ENCODE measurements at places on chromosomes 16 and 17.

GRCh38 chr16:30923554-30924075 lies at the start of gene FBXL19:
Gene FBXL19 (plus strand): TSS chr16:30923572. CDS start chr16:30925755, 2,183 bp downstream.
- no peak for DNase-seq

DNA sequence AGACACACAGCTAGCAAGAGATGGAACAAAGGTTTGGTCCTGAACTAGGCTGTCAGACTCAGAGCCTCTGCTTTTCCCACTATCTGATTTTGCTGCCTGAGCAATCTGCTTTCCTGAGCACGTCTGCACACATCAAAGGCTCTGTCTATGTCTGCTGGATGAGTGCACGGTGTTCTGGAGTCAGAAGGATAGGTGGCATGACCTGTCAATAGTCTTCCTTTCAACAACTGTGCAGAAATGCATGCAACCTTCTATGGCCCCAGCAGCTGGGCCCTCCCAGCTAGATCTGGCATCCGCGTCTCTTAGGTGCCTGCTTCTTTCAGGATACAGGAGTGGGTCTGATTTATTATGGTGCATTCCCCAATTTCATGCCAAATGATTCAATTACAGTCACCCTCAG lies 138.3 kb downstream of the UTP18 start:
- no peak for DNase-seq

DNA sequence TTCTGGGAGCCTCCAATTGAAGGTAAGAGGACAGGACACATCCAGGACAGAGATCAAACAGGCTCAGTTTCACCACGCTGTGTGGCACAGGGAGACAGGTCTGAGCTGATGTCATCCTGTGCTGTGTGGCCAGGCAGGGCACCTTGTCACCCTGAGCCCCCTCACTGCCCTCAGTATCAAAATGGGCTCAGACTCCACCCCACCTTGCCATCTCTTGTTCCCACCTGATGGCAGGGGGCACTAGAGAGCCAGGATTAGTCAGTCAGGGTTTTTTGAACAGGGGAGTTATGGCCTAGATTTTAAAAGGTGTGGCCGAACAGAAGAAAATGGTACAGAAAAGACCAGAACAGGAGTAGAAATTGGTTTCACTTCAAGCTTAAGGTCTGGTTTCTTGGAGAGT lies 2.6 kb downstream of the KAT2A start:
- DNase-seq = no peak

DNA sequence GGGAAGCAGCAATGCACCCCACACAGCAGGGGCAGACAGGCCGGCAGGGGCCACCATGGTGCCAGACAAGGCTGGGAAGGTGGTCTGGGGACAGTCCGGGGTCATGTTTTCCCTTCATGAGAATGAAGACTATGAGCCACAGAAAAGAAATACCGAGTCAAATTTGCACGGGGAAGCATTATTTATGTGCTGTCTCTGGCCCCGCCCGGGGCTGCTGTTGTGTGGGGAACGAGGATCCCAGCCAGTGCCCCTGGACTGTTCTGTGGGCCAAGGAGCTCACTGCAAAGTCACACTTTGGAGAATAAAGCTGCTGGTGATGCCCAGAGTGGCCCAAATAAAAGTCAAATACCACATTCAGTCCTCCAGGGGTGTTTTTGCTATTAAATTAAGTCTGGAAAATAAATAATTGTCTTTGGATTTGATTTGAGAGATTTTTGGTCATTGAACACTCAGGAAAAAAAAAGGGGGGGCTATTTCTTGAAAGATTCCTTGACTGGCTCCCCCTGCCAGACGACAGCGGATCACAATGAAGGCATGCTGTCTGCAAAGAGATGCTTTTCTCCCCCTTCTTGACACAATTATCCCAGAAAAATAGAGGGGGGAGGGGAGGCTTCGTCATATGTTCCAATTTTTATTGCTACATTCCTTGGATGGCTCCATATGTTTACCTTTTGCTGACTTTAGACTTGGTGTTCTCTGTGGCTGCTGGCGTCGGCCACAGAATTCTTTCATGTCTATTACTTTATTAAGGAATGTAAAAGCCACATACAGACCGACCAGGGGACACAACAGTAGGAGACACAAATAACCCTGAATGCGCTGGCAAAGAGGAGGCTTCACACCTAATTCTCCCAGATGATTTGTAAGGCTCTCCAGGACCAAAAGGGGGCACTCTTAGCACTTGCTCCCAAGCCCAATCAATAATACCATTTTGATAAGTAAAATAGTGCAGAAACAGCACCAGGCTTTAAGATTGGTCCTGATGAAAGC lies 27.1 kb upstream of the ANKFN1 start:
- no peak for DNase-seq

DNA sequence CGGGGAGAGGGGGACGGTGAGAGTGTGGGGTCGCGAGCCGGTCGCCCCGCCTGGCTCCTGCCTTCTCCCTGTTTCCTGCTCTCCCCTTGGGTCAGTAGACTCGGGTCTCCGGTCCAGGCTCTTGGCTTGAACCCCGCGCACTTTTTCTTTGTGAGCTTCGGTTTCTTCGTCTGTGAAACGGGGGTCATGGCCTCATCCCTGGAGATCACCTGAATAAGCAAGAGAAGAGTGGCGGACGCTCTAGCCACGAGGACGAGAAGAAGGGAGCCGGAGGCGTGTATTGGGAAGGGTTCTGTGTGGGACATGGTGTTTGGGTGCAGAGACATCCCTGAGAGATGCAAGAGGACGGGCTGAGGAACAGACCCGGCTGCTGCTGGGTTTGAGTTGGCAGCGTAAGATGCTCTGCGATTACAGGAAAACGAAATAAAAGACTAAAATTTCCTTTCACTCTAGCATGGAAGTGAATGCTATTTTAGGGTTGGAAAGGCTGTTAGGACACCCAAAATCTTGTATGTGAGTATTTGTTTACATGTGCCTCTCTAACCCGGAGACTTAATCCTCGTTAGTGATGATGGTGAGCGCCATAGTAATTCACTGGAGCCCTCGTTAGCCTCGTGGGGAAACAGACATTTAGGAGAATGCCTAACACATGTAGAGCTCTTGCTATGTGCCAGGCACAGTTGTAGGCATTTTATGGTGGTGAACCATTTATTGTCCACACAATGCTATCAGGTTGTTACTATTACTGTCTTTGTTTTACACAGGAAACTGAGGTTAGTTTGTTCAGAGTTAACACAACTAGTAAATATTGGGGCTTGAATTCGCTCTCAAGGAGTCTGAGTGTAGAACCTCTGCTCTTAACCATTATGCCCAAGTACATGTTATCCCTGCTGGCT lies 646 bp downstream of the KIF22 start:
- DNase-seq = no peak

DNA sequence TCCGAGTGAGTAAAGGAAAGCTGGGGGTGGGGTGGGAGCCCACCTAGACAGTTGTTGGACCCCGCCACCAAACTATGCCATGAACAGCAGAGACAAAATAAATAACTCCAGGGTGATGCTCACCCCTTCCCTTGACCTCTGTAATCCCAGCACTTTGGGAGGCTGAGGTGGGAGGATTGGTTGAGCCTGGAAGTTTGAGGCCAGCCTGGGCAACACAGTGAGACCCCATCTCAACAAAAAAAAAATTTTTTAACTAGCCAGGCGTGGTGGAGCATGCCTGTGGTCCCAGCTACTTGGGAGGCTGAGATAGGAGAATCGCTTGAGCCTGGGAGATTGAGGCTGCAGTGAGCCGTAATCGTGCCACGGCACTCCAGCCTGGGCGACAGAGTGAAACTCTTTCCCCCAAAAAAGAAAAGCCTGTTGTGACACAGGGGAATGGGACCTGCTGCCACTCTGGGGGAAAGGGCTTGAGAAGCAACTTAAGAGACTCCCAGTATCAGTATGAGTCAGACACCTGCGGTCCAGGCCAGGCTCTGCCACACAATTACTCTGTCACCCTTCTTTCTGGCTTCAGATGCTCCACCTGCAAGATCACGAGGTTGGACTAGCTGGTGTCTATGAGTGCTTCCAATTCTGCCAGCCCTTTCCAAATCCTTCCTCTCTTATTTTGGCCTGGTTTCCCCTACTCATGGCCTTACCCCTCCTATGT lies 5.0 kb downstream of the SGCA start:
- DNase-seq = no peak
